ENCODE measurements at places on chromosomes 6 and 20.

- no peak for DNase-seq
These were observed 30.0 kb upstream of the PHACTR2 start for GRCh38 chr6:143647732-143648131.

DNA sequence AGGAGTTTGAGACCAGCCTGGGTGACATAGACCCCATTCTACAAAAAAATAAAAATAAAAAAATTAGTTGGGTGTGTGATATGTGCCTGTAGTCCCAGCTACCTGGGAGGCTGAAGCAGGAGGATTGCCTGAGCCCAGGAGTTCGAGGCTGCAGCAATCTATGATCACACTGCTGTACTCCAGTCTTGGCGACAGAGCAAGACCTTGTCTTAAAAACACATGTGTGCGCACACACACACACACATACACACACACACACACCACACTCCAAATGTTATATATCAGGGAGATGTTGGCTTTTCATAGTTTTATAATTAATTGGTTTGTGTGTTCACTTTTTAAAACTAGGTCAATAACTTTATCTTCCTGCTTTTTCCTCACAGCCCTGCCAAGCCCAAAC is 110.5 kb downstream of the RTN4IP1 start:
- DNase-seq = no peak

DNA sequence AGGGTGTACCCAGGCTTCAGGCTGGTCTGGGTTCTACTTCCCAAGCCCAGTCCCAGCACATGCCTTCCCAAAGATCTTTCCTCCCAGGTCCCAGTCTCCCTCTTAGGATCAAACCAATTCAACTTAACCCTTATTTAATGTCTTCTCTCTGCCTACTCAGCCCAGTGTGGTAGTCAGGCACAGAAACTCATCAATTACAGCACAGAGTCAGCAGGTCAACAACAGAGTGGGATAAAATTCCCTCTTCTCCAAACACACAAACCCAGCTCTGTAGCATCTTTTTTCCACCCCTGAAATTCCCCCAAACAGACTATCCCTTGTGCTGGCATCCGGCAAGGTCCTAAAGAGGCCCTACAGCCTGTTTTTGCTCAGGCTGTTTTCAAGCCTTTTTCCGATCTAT is 47.3 kb upstream of the CDYL start:
- no peak for DNase-seq

- no peak for DNase-seq
These were observed 80.0 kb upstream of the TOP1 start for GRCh38 chr20:40948465-40949267.

GRCh38 chr6:125231574-125232343 is 70.0 kb downstream of the HDDC2 start:
- no peak for DNase-seq
